ENCODE measurements at places on chromosomes 1 and 21. TPM values are rescaled to one million over a fixed set of nuclear protein-coding genes. Genes with fewer than 3 reads are reported as not detected.

The NAV1 gene
- 24.3 TPM for total RNA-seq

DNA sequence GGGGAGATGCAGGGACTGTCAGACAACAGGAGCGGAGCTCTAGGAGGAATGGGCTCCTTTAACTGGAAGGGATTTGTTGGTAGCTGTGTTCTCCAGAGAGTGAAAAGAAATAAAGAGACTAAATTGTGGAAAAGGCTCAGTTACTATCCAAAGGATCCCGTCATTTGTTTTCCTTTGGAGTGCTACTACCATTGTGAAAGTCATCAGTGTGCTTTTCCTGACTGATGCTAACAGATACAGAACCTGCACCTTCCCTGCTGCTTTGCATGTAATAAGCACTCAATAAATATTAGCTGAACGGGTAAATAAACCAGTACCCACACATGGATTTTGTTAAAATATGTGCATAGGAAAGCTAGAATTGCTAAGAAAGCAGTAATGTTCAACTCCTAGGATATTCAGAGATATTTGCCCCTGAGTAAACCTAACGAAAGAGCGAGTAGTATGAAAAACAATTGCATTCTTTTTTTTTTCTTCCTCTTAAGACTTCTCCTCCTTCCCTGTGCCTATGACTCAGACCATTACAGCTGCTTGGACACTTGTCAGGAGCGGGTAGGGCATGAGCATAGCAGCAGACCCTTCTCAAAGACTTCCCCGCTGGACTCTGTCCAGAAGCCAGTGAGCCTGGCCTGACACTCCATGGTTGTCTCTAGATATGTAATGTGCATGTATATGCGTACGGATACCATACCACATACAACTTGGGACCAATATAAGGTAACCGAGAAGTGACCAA, 41.7 kb downstream of the PTGFRN start:
- DNase-seq, result peak; percentile 42

The HENMT1 gene
- total RNA-seq, result 7.7 TPM

GRCh38 chr21:19244502-19245187, 841.1 kb upstream of the TMPRSS15 start:
- no peak for DNase-seq

DNA sequence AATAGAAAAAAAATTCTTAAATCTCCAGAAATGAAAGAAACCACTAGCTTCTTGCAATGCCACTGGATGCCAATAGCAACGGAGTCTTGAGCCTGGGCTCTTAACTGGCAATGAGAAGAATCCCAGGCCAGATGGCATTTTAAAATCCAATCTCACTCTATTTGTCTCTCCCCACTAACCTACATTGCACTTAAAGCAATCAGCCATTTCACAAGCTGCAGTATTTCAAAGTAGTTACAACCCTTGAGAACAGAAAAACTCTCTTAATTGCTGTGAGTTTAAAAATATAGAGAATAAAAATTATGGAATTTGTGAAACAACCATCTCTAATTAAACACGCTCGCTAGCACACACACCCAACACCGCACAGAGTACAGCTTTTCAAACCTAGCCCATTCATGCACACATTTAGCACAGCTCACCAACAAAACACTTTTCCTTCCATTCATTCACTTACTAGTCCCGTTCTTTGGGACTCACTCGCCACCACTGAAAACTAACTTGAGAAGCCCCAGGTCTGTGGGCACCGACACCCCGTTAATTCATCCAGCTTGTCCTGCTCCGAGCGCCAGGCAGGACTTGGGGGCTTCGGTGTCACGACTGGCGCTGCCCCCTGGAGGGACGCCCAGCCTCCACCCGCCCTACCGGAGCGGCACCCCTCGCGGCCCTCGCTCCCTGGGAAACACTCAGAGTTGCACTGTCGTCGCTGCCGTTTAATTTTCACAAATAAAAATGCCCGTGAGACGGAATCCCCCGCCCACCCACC, 1.0 kb downstream of the DDAH1 start:
- no peak for DNase-seq
